ENCODE measurements at places on chromosomes 7 and 10.

DNA sequence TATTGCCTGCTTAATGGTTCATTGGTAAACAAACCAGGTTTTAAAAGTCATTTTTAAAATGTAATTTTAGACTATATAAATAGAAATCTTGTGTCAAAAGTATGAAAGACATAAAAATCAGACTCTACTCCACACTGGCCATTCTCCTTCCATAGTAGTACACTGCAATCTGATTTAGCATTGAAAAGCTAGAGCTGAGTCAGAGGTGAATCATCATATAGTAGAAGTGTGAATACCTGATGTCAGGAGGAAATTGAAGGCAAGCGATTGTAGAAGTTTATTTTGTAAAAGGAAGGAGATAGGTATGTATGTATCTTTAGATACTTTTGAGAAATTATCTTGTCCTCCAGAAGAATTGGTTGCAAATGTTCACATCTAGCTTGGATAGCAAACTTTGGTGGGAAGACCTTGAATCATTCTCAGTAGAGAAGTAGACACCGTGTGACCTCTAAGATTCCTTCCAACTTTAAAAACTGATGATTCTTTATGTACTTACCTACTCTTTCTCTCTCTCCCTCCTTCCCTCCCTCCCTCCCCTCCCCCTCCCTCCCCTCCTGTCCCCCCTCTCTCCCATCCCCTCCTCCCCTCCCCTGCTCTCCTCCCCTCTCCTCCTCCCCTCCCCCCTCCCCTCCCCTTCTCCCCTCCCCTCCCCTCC lies 88.1 kb downstream of the BTAF1 start:
- no peak for DNase-seq

DNA sequence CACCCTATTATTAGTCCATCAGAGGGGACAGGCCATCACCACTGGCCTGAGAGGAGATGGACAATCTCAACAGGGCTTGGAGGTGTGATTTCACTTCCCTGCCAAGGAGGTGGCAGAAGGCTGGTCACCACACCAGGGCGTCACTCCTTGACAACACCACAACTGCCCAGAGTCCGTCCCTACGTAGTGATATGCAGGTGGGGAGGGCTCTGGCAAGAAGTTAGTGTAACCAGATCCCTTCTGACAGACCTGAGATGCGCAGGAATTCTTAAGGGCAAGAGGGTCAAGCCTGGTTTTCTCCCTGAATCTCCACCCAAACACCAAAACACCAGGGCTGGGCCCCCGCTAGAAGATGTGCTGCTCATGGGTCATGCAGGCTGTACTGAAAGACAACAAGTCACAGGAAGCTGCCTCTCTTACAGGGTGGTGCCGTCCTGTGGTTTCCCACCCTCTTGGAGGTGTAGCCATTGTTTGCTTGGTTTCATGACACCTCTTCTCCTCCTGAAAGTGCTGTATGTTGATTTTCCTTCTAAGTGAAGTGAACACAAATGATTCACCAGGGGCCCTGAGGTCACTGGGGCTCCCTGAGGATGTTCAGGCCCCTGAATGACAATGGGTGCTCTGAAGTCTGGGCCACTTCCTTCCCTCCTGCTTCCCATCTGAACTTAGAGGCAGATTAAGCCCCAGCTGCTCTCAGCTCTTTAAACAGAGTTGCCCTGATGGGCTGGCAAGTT lies 27.1 kb downstream of the ATXN7L1 start:
- no peak for DNase-seq

- no peak for DNase-seq
Observed at GRCh38 chr7:98988641-98989040, 110.3 kb downstream of the TRRAP start.

GRCh38 chr10:120508393-120508792 lies 51.4 kb downstream of the PLPP4 start:
- DNase-seq, result no peak

DNA sequence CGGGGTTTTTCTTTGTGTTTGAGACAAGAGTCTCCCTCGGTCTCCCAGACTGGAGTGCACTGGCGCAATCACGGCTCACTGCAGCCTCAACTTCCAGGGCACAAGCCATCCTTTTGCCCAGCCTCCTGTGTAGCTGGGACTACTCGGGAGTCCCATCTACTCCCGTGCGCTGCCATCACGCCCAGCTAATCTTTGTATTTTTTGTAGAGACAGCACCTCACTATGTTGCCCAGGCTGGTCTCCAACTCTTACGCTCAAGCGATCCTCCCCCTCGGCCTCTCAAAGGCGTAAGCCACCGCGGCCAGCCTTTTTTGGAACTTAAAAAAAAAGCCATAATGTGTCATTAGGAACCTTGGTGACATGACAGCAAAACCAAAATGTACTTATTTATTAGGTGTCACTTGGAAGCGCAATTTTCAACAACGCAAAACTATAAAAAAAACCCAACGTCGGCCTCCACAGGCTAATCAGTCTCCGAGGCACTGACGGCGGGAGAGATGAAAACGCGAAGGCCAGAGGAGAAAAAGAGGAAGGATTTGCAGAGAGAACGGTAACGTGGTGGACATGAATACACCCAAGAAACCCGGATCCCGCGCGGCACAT lies 911 bp upstream of the HNRNPH3 start:
- no peak for DNase-seq

GRCh38 chr10:61271127-61271780 lies 181.9 kb downstream of the TMEM26 start:
- no peak for DNase-seq

DNA sequence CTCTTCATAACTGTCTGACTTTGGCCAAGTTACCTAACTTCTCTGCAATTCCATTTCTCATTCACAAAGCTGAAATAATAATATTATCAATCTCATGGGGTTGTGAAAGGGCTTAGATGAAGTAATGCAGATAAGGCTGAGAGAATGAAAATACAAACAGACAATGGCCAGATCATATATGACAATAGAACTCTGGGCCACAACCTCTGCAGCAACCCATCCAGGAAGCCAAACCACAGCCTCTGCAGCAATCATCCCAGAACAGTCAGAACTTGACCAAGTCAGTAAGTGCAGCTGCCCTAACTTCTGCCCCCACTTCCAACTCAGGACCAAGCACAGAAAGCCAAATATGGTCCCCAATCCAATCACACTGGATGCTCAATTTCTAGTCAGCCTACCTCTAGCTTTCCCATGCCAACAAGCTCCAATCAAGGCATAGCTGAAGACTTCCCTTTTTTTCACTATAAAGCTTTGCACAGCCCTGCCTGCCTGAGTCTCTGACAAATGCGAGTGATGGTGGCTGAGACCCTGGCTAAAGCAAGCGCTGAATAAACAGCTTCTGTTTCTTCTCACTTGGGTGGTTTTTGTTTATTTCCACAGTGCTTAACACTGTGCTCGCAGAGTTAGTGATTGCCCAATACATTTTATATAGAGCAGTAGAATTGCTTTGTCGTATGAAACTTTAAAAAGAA lies 34.8 kb upstream of the TNPO3 start:
- DNase-seq, result no peak

DNA sequence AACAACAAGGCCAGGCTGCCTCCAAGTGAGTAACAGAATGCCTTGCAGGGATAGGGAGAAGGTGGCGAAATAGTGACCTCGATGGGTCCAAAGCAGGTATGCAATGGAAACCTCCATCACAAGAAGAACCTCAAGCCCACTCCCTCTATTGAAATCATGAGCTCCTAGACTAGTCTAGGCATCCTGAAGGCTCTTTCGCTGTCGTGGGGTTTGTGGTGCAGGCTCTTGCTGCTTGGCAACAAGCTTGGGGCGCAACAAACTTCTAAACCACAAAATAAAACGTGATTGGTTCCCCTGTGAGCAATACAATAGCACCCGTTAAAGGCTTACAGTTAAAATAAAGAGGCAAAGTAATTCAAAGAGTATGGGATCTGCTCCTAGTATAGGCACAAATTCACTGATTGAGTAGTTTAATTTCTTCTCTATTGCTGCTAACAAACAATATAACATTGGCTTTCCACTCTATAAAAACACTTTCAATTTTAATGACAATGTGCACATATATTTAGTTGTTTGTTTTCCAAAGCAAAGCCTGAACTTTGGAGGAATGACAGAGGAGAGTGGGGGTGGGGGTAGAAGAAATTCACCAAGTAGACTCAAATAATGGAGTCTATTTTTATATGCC lies 64.1 kb downstream of the C10orf67 start:
- no peak for DNase-seq

DNA sequence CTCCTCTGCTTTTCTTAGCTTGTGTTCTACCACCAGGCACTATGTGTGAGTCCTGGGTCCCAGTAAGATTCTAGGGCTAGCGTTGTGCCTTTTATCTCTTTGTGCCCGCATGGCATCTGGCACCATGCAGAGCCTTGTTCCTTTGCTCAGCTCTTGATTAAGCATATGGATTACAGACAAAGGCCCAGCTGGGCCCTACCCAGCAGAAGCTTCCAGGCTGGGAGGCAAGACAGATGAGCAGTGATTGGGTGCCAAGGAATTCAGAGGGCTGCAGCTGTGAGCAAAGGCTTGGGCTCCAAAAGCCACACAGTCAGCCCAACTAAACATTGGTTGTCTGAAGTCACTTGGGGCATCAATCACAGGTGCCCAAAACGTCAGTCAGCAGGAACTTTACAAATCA lies 2.0 kb downstream of the ACSM6 start:
- no peak for DNase-seq

GRCh38 chr10:96910488-96911395 lies 78.6 kb downstream of the LCOR start:
- DNase-seq, result no peak

- DNase-seq, result no peak
Observed at GRCh38 chr10:72108830-72109635, 20.7 kb upstream of the SPOCK2 start.

DNA sequence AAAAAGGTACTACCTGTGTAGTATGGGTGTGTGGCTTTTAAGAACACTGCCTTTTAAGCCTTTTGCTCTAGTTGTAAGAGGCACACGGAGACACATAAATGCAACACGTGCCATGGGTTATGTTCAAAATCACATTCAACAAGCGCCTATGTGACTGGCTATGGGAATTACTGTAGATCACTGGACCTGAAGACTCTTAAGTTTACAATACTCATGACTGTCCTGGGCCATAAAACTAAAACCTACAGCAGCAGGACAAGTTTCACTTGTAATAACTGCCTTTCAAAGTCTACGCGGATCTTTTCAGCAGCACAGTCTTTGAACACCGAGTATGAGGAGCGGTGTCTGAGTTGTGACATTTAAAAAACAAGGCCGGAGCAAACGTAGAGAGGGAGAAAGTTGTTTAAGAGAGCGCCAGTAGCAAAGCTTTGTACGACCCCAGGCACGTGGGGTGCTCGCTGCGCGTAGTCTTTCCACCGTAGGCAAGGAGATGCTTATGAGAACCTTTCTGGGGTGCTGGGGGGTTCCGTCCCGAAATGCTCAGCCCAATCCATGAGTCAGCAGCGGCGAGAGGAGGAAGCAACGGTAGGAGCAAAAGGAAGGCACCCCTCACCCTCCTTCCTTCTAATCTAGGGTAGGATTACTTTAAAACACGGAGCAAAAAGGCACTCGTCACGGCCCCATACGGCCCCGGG lies 662 bp downstream of the DNAJC2 start:
- no peak for DNase-seq

GRCh38 chr10:119132521-119133345 lies 28.8 kb downstream of the DENND10 start:
- DNase-seq, result no peak

DNA sequence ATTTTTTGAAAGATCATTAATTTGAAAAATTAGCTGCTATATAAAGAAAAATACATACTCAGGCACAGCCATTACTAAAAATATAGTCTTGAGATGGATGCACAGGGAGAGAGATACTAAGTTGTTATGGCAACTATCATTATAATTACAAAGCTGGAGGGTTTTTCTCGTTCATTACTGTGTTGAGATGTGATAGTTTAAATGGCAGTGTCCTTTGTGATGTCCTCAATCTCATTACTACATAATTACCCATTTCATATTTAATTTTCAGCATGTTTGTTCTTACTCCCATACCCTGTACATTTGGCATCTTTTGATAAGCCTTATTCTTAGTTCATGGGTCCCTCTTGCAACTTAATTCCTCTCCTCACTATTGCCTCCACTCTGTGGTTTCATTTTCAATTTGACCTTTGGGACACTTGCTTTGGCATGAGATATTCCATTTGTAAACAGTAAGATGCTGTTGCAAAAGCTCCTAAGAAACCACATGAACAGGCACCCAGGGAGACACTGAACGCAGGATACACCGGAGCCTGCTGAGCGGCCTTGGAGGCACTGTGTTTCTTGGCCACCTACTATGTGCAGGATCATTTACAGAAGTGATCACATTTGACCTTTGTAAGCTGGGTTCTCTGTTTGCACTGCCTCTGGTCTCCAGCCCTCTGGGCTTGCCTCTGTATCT lies 4.8 kb upstream of the CPXM2 start:
- no peak for DNase-seq

GRCh38 chr7:37109016-37109683 lies 339.5 kb downstream of the ELMO1 start:
- DNase-seq, result no peak

DNA sequence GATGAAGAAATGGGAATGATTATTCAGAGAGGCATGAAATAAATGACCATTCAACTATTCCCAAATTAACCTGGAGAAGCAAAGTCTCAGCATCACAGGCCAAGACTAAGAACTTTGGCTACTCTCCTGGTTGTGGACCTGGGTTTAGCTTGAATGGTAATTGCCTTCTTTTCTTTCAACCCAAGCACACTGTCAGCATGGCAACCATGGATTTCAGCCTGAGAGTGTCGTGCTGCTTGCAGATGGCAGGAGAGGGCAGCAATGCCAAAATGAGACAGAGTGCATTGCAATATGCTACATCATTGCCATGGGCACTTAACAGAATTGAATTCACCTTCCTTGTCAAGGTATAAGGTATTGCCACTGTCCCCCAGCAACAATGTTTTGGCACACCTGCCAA lies 767.2 kb downstream of the REEP3 start:
- no peak for DNase-seq

DNA sequence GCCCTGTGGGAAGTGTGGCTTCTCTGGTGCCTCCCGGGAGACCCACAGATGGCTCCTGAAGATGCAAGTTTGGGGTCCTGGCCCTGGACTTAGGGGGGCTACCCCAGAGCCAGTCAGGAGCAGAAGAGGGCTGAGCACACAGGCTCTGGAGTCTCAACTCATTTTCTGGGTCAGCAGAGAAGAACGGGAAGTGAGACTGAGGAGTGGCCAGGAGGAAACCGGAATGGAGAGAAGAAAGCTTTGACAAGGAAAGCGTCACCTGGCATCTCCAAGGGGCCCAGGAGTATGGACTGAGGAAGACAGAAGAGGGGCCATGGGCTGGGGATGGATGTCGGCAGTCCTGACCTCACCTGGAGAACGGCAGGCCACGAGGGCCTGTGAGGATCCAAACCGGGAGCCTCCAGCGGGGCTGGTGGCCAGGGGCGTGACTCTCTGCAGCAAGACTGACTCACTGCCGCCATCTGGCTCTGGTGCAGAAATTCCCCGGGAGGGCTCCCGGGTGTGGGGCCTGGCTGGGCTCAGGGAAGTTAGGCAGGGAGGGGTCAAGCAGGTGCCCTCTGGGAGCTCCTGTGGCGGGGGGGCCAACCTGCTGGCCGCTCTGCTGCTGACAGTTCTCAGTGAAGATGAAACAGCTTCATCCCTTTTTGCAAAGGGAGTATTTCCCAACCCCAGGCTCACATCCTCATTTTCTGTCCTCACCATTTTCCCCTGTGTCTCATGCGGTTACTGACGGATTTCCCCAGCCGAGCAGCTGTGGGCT lies 23.6 kb downstream of the DAGLB start:
- no peak for DNase-seq
